ENCODE measurements at places on chromosomes 1 and 21.

GRCh38 chr1:246779561-246780175 is 55.5 kb downstream of the SCCPDH start:
- no peak for DNase-seq

DNA sequence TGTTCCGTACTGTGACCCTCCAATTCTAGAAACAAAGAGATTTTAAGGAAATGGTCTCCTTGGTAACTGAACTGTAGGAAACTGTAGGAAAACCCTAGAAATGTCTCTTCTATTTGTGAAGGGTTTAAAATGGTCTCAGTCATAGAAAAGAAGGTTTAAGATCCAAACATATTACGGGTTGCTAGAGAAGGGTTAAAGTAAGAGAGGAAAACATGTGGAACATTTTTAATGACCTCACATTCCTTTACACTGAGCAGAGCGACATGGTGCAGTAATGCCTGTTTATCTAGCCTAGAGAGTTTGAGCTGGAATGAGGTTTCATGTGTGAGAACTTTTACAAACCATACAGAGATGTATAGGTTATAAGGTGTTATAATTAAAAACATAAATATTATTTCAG is 36.9 kb upstream of the C1orf105 start:
- DNase-seq, result no peak

DNA sequence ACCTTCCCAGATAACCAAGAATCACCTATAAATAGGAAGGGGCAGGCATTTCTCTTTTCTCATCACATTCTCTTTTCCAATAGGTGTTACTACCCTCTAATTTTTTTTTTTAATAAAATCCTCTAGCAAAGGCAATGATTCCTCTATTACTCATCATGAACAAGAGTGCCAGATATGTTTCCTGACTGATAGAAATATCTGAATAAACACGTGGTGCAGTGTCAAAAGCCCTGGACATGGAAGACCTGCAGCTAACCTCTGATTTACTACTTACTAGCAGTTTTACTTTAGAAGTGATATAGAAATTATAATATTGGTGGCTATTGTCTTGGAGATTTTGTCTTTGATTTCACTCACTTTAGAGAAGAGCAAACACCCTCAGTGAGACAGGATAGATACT is 194.6 kb upstream of the SAMSN1 start:
- no peak for DNase-seq

GRCh38 chr21:14614287-14614686 is 68.2 kb upstream of the SAMSN1 start:
- no peak for DNase-seq

- DNase-seq, result no peak
Observed at GRCh38 chr1:167718914-167719691, 2.7 kb upstream of the MPZL1 start.

DNA sequence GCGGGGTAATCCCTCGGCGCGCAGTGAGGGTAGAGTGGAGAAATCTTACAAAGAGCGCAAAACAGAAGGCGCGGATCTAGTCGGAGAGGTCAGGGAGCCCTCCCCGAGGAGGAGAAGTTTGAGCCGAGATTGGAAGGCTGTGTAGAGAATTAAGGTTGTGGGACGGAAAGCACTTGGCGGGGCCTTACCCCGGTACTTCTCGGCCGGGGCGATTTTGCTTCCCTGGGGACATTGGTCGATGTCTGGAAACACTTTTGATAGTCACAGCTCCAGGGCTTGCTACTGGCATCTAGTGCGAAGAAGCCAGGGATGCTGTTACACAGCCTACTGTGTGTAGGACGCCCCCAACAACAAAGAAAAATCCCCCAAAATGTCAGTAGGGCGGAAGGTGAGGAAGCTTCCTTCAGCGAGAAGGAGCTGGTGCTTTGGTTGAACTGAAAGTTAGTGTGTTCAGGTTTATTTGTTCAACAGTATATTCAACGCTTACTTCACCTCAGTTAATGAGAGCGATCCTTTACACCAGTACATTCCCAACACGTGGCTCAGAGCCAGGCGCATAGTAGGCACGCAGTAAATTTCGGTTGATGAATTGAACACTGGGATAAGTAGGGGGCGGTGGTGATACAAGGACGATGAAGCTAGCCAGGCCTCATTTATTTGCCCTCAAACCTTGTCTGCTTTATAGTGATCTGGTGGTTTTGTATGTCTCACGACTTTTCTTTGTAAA is 807 bp downstream of the CEP85 start:
- DNase-seq, result peak; percentile 3

DNA sequence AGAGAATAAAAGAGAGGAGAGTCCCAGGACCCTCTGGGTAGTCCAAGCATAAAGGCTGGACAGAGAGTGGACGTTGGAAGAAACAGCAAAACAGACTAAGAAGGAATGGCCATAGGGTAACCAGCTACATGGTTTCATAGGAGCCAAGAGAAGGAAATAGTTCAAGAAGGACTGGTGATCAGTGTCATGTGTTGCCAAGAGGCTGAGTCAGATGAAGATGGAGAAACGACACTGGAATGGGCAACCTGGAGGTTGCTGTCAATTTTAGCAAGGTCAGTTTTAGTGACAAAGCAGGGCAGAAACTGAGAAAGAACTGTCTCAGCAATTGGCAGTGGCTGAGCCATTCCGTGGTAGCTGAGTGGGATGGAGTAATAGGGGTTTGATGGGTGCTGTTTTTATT is 41.4 kb downstream of the HMGB4 start:
- no peak for DNase-seq

- DNase-seq, result no peak
Observed at GRCh38 chr1:67201891-67202290, 35.6 kb downstream of the IL23R start.

DNA sequence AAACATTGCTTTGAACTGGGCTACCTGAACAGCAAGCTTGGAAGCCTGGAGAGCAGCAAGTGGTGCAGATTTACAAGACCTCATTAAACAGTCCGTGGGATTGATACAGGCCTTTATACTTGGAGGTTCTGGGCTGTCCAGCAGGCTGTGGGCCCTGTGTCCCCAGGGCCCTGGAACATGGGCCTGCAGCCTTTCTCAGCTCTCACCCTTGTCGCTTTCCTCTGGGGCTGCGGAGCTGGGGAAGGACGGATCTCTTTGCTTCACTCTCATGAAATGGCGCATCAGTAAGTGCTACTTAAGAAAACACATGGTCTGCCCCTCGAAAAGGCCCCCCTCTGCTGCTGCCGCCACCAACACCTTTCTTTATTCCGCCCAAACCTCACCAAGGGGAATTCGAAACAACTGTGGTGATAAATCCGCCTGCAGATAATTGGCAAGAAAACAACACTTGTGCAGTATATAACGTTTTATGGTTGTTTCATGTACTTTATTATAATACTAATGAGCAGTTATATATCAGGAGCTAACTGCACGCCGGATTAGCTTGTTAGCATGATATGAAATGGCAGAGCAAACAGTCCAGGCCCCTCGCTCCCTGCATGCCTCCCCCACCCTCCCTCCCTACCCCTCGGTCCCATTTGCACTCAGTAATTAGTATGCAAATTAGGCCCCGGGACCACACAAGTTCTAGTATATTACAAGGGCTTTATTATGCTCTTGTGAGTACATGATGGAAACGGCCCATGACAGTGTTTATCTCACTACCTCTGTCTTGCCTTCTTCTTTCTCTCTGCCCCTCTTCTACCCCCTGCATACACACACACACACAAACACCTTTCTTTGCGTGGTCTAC is 131.5 kb downstream of the RNF220 start:
- no peak for DNase-seq

DNA sequence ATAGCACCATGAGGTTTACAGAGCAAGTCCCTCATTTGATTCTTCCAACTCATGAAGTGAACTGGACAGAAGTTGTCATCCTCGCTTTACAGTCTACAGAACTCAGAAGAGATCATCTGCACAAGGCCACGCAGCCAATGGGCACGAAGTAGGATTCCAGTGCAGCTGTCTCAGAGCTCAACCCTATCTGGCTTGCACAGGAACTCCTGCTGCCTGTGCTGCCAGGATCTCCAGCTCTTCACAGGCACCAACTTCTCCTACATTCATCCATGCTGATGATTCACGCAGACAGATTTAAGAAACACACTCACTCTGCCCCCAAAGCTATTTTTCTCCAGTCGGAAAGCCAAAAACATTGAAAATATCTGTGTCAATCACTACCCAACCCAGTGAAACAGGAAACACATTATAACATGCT is 157.0 kb downstream of the RERE start:
- DNase-seq, result no peak

- DNase-seq, result no peak
Observed at GRCh38 chr1:211610779-211611556, 32.0 kb upstream of the SLC30A1 start.

All from activated CD4-positive, alpha-beta T cell treated with anti-CD3 and anti-CD28 coated beads, Interleukin-2, amount 50 U/mL, for 24 hours (primary cell).